ENCODE measurements at places on chromosomes 6 and 20.
A peak's percentile ranks its signal among the peaks of the same experiment; 100 is the strongest.

GRCh38 chr6:19269341-19269898 is 567.8 kb upstream of the ID4 start:
- no peak for DNase-seq

- DNase-seq: no peak
These were observed 64.7 kb upstream of the RPS6KA2 start for GRCh38 chr6:166691746-166692145.

GRCh38 chr6:166825553-166826145 is 130.7 kb downstream of the RNASET2 start:
- no peak for DNase-seq

- no peak for DNase-seq
These were observed 156.4 kb upstream of the CARMIL1 start for GRCh38 chr6:25122622-25123237.

DNA sequence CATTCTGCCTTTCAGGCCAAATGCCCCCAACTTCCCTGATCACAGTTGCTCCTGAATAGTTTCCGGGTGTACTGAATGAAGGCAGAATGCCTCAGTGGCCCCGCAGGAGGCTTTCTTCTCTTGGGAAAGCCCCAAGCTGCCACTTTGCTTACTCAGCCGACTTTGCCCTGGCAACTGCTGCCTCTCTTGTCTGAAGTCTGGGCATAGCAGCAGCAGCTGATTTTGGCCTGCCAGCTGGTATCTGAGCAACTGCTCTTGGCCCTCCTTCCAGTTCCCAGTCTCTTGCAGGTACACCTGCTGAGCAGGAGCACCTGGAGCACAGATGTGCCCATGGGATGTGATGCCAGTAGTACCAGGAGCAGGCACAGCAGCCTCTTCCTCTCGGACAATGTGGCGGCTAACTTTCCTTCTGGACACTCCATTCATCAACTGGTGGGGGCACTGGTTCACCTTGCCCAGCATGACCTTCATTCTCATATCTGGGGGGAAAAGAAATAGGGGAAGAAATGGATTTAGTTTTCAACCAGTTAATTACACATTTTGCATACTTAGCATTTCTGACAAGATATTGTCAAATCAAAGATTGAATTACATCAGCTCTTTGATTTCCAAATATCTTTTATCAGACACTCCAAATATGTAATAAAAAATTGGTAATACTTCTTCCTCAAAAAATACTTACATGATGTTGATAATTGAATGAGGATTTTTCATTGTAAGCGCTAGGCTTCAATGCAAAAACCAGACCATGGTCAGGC is 468.2 kb downstream of the PKHD1 start:
- no peak for DNase-seq

- no peak for DNase-seq
These were observed 49.2 kb upstream of the ZFP64 start for GRCh38 chr20:52240802-52241201.

DNA sequence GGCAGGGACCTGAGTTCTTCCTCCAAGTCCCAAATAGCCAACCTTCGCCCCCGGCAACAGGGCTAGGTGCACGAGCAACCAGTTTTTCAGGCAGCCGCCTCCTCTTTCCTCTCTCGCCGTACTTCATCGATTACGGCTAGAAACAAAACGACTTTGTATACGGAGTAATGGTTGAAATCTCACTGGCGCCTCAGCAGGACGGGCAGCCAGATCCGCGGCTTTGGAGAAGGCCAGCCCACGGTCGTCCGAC is 333 bp upstream of the SMIM13 start:
- no peak for DNase-seq

DNA sequence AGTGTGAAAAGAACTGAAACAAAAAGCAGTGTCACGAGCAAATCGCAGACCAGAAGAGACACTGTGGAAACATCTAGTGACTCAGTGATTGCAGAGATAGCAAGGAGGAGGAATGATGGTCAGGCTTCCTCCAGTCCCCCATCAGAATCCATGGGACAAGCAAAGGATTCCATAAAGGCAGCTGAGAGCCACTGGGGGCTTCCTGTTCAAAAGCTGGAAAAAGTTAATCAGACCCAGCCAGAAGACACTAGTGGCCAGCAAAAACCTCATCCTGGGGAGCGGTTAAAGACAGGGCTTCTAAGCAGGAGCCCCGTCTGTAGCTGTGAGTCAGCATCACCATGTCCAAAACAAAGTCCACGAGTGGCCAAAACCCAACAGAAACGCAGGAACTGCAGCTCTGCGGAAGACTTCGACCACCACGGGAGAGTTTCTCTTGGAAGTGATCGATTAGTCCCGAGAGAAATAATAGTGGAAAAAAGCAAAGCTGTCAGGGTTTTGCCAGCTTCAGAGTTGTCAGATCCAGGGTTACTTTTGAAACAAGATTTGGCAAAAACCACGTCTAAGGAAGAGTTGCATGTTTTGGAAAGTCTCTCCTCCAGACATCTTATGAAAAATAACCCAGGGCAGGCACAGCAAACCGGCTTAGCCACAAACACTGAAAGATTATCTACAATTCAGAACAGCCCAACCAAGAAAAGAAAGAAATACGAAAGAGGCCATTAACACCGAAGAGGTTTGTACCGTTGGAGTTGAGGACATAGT is 51.0 kb downstream of the JAG1 start:
- DNase-seq: no peak

DNA sequence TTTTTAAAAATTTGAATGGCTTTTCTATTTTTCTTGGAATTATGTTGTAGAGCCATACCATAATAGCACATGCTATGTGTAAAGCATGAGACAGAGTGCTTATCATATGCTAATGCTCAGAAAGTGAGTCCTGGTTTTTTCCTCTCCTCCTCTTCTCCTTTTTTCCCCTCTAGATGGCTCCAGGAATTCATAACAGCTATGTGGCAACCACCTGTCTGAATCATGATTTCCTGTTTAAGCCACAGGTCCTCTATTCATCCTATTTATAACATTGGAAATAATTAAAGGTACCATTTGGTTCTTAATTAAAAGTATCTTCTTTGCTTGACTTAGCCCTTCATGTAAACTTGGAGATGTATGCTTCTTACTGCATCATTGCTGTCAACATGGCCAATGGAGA is 260.0 kb upstream of the MAP3K7 start:
- no peak for DNase-seq

DNA sequence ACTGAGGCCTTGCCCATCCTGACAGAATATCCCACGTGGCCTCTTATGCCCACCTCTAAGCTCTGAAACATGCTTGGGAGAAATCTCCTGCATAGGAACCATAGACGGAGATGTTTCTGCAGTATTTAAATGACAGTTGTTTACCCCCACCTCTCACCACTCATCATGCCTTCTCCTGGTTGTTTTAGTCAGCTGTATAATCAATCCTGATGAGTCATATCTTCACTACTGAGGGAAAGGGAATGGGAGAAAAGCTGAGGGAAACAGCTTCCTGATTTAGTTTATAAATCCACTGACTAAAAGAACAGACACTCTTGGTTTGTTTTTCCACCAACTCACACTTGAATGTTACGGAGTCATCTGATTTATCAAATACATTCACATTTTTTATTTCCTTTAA is 113.2 kb upstream of the TENT5A start:
- DNase-seq: no peak

DNA sequence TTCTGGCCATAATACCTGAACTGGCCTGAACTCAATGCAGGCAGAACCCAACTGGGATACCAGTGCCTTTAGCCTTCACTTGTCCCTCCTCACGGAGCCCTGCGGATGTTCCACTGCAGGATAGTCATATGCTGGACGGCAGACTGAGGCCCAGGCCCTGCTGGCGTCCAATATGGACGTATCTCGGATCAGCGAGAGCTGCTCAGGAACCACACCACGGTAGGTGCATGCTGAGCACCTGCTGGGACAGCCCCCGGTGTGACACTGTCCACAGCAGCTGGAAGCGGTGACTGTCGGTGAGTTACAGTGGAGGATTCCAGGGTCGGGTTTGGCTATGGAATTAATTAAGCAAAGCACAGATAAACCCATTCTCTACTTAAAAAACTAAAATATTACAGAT is 48.7 kb downstream of the PSMG4 start:
- DNase-seq: no peak

DNA sequence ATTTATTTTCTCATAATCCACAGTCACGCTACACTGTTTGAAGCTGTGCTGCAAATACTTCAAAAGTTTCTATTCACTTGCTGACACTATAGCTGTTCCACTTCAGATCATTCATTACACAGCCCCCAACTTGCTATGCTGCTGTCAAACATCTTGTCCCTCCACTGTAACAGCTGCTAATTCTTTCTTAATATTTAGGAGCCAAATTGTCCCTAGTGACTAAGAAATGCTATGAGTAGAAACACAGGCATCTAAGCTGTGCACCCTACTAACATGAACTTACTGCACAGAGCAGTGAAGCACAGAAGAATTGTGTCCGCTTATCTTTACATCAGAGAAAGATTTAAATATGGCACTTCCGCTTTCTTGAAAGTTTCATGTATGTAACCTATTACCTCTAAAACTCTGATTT is 91.3 kb downstream of the PDE10A start:
- DNase-seq: no peak

DNA sequence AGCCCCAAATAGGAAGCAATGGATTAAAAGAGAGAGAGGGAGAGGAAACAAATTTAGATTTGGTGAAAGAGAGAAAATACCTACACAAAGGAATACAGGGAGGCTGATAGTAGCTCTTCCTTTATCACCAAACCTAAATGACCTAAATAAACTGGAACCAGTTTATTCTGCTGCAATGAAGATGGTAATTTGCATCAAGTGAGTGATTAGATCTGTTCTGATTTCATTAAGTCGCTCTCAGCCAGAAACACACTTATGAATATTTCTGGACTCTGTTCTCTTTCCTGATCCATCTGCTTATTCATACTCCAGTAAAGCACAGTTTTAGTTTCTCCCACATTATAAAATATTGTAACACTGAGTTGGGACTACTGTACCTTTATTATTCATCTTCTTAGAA is 83.4 kb upstream of the BMP5 start:
- no peak for DNase-seq

DNA sequence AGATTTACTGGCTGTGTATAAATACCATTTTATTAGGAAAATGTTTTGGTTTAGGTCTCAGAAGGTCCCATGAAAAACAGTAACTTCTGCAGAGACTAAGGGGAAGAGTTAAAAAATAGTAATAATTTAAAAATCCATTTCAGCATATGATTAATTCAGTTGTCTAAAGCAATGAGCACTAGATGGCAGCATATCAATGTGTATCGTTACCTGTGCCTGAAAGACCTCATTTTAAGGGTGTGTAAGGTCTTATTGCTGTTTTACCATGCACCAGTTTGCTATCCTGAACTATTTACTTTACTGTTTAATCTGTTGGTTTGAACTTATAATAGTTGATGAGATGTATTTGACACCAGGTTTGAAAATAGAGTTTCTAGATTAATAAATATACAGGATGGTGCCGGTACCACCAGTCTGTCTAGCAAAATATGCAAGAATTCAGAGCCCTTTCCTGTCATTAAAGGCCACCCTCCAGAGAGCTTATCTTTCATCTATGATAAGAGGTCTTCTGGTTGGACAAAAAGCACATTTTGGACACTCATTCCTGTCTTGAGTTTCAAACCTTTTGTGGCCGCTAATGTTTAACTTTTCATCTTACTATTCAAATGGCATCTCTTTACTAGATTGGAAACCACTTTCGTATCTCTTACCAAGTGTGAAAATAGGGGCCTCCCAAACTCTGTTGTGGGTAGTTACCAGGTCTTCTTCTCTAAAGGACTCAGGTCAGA is 8.9 kb upstream of the AHI1 start:
- DNase-seq: peak; percentile 52

DNA sequence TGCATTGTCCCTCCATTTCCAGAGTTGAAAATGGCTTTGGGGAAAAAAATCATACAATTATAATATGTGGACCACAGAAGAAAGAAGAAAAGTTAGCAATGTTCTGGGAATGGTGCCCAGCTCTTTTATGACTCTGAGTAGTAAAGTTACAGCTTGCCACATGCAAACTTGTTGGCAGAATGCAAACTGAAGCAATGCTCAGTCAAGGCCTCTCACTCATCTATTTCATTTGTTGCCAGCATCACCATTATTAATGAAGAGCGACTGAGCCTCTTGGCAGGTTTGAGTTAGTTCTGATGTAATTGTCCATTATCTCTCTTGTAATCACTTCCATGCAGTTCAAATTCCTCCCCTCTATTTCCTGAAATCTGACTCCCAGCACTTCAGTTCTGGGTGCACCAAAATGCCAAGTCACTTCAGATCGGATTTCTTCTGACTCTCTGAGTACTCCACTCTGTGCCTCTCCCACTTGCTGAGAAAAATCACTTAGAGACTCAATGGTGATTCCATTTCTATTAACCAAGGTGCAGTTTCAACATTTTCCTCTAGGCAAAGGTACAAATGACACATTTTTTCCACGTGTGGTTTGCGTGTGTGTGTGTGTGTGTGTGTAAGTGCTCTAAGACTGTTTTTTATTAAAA is 154.4 kb upstream of the STMND1 start:
- no peak for DNase-seq

DNA sequence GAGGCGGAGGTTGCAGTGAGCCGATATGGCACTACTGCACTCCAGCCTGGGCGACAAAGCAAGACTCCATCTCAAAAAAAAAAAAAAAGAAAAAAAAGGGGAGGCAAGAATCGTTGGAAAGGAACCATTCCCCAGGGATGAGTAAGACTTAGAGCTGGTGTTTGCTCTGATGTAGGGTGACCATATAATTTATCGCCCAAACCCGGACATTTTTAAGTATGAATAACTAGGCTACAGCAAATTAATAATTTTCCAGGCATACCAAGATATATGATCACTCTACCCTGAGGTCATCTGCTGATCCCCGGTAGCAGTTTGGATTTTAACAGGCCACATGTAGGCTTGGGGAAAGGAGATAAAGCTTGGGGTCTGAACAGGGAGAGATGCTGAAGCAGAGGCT is 260.9 kb downstream of the BTBD9 start:
- DNase-seq: no peak

DNA sequence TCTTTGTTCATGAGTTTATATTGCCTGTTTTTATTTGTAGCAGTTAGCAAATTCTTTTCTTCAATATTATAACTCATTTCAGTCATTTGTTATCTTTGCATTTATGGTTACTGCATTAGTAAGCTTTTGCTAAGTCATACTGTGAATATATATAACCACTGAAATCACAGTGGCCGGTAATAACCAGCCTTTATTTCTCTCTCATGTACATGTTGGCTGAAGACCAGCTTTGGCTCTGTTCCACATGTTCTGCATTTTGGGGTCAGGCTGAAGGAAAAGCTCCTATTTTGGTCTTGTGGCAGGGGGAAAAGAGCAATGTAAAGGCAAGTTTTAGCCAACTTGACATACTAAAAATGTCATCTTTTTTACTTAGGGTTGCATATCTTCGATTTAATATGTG is 276.3 kb downstream of the BCKDHB start:
- no peak for DNase-seq

- peak; percentile 64 for DNase-seq
These were observed 17.8 kb downstream of the TMEM30A start for GRCh38 chr6:75266716-75267291.

DNA sequence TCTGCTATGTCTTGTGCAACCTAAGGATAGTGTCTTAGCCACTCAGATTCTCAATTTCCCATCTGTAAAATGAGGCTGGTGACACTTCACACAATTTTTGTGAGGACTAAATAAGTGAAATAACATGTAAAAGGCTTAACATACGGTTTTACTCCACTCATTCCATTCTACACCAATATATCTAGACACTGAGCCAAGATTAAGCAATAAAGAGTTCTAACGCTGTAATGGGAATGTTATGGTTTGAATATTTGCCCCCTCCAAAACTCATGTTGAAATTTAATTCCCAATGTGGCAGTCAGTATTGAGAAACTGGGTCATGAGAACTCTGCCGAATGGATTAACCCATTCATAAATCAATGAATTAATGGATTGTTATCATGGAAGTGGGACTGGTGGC is 301.0 kb downstream of the HACE1 start:
- no peak for DNase-seq

GRCh38 chr6:88301256-88301655 is 135.1 kb upstream of the CNR1 start:
- DNase-seq: no peak

Data from inflammatory macrophage treated with lipopolysaccharide for 4 hours (primary cell).